ENCODE measurements at places on chromosomes 1 and 21.

DNA sequence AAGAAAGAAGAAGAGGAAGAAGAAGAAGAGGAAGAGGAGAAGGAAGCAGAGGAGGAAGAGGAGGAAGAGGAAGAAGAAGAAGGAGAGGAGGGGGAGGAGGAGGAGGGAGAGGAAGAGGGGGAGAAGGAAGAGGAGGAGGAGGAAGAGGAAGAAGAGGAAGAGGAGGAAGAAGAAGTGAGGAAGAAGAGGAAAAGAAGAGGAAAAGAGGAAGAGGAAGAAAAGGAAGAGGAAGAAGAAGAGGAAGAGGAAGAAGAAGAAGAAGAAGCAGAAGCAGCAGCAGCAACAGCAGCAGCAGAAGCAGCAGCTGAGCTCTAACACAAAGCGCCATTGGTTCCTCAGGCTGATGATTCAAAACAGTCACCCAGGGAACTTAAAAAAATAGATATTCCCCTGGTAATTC lies 34.0 kb downstream of the DNAI4 start:
- DNase-seq: no peak

- no peak for DNase-seq
Observed at GRCh38 chr1:90718411-90719329, 1.6 kb upstream of the BARHL2 start.

GRCh38 chr1:235883261-235883927 lies 16.7 kb upstream of the LYST start:
- no peak for DNase-seq

GRCh38 chr1:23242414-23242813 lies 25.1 kb upstream of the HTR1D start:
- DNase-seq: no peak

DNA sequence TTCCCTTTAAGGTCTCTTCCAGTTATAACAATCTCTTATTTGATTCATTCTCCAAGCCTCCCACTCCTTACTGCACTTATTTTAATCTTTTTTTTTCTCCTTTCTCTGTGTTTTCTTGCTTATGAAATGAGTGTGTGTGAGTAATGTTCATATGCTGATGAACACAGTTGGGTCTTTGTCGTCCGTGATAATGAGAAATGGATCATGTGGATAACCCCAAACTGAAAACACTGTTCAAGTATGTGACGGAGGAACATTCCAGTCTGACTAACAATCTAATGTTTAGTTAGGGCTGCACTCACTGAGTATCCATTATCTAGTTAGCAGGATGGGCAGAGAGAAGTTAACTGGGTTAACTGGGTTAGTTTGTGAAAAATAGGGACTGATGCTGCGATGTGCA lies 253.1 kb upstream of the DUSP10 start:
- no peak for DNase-seq

DNA sequence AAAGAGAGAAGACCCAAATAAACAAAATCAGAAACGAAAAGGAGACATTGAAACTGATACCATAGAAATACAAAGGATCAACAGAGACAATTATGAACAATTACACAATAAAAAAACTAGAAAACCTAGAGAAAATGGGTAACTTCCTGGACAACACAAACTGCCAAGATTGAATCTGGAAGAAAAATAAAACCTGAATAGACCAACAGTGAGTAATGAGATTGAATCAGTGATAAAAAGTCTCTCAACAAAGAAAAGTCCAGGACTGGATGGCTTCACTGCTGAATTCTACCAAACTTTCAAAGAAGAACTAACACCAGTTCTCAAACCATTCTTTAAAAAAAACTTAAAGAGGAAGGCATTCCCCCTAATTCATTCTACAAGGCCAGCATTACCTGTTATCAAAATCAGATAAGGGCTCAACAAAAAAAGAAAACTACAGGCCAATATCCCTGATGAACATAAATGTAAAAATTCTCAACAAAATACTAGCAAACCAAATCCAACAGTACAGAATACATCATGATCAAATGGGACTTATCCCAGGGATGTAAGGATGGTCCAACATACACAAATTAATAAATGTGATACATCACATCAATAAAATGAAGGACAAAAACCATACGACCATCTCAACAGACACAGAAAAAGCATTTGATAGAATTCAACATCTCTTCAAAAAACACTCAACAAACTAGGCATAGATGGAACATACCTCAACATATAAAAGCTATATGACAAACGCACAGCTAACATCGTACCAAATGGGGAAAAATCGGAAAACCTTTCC lies 119.9 kb downstream of the ACBD6 start:
- no peak for DNase-seq

GRCh38 chr21:25999921-26000582 lies 170.5 kb downstream of the APP start:
- peak; percentile 59 for DNase-seq
